ENCODE measurements at places on chromosomes 5 and 9.
A peak's percentile ranks its signal among the peaks of the same experiment; 100 is the strongest.

DNA sequence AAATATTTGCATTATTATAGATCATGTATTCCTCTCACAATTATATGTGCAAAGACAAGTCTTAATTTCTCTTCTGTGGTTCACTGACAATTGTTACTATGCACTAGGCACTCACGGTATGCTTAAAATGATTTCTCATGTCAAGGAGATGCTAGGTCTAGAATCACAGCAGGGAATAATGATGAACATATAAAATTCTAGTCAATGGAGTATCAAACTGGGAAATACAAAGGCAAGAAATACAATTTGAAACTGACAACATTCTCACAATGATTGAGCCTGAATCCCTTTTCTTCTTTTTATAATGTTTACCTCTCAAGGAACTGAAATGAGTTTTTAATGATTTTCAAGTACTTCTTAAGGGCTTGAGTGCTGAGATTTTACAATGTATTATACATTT, 302.3 kb upstream of the GRAMD2B start:
- no peak for DNase-seq

DNA sequence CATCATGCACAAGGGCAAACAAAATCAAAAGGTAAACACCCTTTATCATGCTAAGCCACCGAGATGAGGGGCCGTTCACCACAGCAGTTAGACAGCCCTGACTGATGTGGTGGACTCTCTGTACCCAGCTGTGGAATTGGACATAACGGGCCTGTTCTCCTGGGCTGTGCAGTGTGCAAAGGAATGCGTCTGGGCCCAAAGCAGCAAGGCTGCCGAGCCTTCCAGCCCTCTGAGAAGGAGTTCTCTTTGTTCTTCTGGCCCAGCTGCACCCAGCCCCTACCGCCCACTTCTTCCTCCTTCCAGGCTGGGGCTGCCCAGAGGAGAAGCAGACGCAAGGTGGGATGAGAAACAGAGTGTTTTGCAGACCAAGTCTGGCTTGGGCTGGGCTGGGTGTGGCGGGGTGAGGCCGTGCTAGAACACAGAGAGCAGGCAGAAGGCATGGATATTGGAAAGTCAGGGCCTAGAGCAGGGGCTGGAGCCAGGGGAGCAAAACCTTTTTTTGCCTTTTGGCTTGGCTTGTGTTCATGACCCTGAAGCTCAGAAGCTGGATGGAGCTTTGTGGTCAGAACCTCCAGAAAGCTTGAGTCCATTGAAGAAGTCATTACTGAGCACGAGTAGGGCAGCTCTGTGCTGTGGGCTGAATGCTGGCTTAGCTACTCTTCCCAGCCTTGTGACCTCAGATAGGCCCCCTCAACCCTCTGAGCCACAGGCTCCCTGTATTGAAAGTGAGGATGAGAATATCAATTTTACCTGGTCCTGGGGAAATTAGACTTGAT, 49.8 kb upstream of the SH3PXD2B start:
- no peak for DNase-seq

DNA sequence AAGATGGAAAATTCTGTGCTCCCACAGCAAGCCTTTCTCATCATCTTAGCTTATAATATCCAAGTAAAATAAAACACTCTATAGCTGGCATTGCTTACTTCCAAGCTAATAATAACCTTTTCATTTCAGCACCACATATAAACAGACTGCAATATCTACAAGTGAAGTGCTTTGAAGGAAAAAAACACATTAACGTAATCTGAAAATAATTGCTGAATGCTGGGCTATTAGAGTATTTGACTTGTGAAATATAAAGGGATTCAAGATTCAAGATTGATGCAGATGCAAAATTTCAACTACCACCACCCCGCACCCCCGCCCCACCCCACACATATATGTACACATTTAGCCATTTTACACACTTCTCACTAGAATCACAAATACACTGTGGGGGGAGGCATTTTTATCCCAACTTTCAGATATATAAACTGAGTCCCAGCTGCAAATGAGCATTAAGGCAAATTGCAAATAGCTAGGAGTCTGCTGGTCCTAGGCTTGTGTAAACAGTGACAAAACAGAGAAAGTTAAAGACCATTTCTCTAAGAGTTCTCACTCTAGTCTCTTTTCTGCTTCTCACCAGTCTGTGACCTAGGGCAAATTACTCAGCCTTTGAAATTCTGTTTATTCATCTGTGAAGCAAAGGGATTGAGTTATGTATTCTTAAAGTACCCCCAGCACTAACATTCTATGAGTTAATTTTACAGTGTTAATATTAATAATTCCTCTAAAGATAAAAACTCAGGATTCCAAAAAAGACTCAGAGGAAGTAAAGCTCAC, 489.4 kb downstream of the PRELID2 start:
- no peak for DNase-seq

- DNase-seq, result no peak
Measured at GRCh38 chr9:73583576-73583975, 431.9 kb downstream of the ANXA1 start.

- no peak for DNase-seq
Measured at GRCh38 chr9:4497855-4498254, 7.6 kb downstream of the SLC1A1 start.

DNA sequence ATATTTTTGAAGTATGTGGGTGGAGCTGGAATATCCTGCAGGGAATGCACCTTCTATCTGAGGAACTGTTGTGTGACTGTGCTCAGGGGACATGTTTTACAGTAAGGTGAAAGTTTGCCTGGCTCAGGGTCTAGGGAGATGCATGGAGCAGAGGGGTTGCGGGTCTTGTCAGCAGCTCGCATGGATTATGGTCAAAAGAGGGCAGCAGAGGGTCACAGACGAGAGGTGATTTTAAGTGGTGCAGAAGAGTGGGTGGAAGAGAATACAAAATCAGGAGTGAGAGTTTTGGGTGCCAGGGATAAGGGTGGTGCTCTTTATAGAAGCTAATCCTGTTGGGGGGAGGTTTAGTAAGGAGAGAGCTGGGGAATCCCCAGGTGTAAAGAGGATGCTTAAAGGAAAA, 53.5 kb upstream of the GRIN3A start:
- DNase-seq, result no peak

DNA sequence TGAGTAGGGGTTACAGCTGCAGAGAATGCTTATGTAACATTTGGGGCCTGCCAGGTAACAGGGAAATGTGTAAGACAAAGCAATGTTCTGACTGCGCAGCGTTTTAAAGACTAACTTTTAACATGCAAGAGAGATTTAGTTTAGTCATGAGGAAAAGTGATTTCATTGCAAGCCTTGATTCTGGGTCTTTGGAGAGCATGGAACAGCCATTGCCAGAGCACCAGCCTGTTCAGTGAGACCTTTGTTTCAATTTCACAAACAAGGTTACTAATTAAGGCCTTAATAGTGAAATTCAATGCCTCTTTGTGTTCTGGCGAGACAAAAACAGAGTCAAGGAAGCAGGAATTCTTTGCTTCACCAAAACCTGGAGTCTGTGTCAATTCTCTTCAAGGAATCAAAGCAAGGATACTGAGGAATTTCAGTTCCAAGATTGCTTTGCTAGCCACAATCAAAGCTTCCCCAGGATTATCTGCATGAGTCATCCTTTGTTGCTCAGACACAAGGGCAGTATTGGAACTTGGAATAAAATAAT, 14.4 kb downstream of the CKMT2 start:
- DNase-seq, result no peak

DNA sequence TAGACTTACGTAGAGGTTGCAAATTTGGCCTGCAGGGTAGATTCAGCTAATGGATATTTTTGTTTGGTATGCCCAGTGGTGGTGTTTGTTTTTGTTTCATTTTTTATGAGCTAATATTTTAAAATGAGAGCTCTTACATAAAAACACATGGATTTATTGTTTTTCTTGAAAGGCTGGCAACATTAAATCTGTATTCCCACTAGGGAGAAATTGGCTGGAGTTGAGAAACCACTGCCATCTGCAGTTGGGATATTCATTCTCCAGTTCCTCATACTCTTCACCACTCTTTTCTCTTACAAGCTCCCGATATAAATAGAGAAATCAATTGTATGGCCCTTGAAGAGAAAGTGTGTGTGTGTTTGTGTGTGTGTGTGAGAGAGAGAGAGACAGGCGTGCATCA, 143.3 kb downstream of the ALDH1A1 start:
- DNase-seq, result no peak

DNA sequence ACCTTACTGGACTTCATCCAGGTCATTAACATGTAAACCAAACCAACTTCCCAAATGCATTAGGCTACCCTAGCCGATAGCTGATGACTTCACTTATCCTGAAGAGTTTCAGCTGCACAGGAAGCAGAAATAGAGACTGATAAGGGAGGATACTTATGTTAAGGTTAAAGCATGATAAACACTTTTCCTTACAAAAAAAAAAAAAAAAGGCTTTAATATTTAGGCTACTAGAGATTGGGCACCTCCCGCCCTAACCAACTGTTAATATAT, 1.6 kb upstream of the MEF2C start:
- DNase-seq, result no peak

GRCh38 chr9:111038331-111039230, at the start of gene LPAR1:
Gene LPAR1 (minus strand): TSS chr9:111038470. CDS start chr9:110972117, 66,353 bp downstream.
- DNase-seq, result no peak

GRCh38 chr5:68350176-68350575, 134.6 kb downstream of the PIK3R1 start:
- DNase-seq, result no peak

- no peak for DNase-seq
Measured at GRCh38 chr5:126692971-126693370, 84.0 kb upstream of the LMNB1 start.

DNA sequence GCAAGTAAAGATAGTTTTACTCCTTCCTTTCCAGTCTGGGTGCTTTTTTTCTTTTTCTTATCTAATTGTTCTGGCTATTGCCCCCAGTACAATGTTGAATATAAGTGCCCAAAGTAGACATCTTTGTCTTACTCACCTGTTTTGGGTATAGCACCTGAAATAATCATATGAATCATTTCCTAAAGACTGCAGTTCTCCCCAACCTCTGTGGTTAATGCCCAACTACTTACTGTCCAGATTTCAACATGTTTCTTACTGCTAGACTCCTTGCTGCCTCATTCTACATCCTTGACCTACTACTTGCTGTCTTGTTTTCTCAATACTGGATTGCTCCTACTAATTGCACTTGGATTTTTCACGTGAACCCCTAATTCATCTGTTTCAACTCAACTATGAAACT, 8.8 kb upstream of the HSDL2 start:
- DNase-seq, result no peak

- DNase-seq, result no peak
Measured at GRCh38 chr5:8727396-8727795, 818.5 kb downstream of the SEMA5A start.

GRCh38 chr5:125835293-125836172, 587.7 kb upstream of the GRAMD2B start:
- no peak for DNase-seq

GRCh38 chr5:26388976-26389375, 649.4 kb downstream of the CDH9 start:
- peak; percentile 68 for DNase-seq

- DNase-seq, result no peak
Measured at GRCh38 chr9:85331626-85332025, 410.1 kb downstream of the AGTPBP1 start.

DNA sequence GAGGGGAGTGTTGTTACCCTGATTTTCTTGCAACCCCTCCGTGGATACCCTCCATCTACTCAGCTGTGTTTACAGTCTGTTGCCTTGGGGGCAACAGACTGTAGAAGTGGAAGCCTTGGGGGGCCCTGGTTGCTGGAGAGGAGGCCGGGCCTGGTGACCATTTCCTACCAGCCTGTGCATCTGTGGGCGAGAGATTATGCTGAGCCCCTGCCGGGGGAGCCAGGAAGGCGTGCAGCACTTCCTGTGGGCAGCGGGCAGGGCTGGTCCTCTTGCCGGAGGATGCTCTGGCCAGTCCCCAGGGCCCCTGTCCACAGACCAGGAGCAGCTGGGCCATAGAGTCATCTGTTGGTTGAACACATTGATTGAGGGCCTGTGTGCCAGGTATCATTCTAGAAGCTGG, 11.1 kb downstream of the ERGIC1 start:
- DNase-seq, result no peak

- no peak for DNase-seq
Measured at GRCh38 chr5:54655761-54656160, 138.2 kb downstream of the SNX18 start.

GRCh38 chr5:94545870-94546625, 72.4 kb downstream of the KIAA0825 start:
- DNase-seq, result no peak

DNA sequence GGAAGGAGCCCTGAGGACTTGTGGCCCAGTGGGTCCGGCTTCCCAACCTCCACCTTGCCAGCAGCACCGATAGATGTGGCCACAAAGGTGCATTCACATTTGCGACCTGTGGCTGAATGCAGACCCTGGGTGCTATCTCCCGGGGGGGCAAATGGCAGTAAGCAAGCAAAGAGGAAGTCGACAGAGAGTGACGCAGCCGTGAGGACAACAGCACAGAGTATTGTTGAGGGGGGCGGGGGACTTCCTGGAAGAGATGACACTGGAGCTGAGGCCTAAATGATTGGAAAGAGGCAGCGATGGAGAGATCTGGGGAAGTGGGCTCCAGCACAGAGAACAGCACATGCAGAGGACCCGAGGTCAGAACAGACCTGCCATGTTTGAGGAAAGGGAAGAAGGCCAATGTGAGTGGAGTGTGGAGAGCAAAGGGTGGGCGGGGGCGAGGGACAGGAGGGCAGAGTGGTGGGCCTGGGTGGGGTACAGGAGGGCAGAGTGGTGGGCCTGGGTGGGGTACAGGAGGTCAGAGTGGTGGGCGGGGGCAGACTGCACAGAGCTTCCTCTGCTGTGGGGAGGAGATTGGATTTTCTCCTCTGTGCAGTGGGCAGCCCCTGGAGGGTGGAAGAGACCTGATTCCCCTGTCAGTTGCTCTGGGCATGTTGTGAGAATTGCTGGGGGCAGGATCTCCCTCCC, 42.6 kb downstream of the ADAMTS2 start:
- no peak for DNase-seq

- no peak for DNase-seq
Measured at GRCh38 chr5:18605186-18605585, 970.9 kb downstream of the TAF11L14 start.

- DNase-seq, result no peak
Measured at GRCh38 chr5:61330341-61330844, 1.7 kb upstream of the ZSWIM6 start.

DNA sequence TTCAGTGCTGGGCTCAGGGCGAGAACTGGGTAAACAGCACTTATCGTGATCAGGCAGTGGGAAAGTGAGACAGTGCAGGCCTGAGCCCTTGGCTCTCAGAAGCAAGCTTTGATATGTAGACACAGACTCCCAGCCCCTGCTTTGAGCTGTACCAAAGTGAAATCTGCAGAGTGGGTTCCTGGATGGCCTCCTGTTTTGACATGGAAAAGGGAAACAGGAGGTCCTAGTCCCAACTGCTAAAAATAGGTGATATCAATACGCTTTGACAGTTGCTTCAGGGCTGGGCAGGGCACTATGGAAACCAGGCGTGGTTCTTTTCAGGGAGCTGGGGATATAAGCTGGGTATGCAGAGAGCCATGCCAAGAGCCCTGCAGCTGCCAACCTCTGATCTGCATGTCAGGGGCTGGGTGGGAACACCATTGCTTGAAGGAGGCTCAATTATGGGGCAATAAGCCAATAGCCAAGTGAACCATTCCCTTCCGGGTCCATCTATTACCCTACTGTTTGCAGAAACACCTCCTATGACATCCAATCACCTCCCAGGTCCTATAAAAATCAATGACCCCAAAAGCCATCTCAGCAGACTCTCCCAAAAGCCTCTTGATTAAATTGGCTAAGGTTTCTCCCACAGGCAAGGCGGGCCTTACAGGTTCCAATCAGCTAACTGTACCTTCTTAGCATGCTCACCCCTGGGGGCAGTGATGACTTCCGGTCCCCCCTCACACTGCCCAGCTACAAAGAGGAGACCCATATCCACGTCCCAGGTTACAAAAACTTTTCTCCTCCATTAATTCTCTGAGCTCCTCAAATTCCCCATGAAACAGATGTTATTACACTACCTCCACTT, 45.8 kb downstream of the EPB41L4B start:
- DNase-seq, result no peak
